Central memory CD8-positive, alpha-beta T cell (primary cell): ENCODE measurements at places on chromosomes 2 and 18.

DNA sequence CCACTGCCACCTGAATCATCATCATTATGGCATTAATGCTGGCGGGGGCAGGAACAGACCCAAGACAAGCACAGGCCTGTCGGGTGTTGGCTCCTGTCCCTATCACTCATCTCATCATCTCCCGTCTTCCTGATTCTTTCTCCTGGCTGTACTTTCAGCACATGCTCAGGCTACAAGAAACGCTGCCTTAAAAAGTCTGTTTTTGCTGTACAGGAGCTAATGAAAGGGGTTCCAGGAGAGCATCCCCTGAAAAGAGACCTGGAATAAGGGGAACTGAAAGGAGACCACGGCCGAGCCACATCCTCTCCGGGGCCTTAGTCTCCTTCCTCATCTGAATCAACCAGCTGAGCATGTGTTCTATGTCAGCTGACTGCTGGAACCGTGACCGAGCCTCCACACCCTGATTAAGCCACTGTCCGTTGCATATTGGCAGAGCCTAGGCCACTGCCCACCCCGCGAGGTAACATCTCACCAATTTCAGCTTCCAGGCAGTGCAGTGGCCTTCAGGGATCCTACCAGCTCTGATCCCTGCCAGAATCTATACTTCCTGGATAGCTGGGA, 62.6 kb downstream of the DNMT3A start:
- no peaks in the 10 kb centered on the region for H3K27me3 ChIP-seq
- DNase-seq = no peak
- H3K36me3 ChIP-seq = peaks cover 11% of the 10 kb centered on the region
- H3K4me1 ChIP-seq = peaks cover 36% of the 10 kb centered on the region
- H3K27ac ChIP-seq = no peak overlapping the region

DNA sequence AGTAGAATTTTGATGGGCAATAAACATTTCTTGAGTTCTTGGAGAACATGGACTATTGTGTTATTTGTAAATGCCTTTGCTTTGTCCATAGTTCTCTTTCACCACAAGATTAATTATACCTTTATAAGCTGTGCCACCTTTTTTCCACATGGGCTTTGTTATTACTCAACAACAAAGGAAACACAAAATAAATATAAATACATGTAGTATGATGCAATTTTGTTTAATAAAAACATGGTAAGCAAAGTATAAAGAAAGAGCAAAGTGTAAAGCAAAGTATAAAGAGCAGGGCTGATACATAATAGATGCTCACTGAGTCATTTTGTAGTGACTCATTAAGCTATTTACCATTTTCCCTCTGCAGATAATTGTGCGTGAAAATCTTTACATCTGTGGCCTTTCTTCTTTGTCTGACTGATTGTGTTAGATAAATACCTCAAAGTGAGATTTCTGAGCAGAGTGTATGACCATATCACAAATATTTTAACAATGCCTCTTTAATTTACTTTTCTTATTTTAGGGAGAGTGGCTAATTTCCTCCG, 80.9 kb downstream of the CERS6 start:
- H3K27me3 ChIP-seq = no peaks in the 10 kb centered on the region
- no peak overlapping the region for H3K27ac ChIP-seq
- H3K36me3 ChIP-seq = no peaks in the 10 kb centered on the region
- DNase-seq = no peak

GRCh38 chr2:121860758-121861227, 105.3 kb downstream of the TSN start:
- H3K27ac ChIP-seq = no peak overlapping the region
- H3K27me3 ChIP-seq = peaks cover 84% of the 10 kb centered on the region
- no peak for DNase-seq
- no peaks in the 10 kb centered on the region for H3K4me1 ChIP-seq
- H3K4me3 ChIP-seq = no peak overlapping the region

GRCh38 chr2:96092951-96093350, 23.4 kb downstream of the ADRA2B start:
- H3K27me3 ChIP-seq = peaks cover 10% of the 10 kb centered on the region
- peaks cover 3% of the 10 kb centered on the region for H3K36me3 ChIP-seq
- no peak for DNase-seq
- H3K27ac ChIP-seq = no peak overlapping the region

DNA sequence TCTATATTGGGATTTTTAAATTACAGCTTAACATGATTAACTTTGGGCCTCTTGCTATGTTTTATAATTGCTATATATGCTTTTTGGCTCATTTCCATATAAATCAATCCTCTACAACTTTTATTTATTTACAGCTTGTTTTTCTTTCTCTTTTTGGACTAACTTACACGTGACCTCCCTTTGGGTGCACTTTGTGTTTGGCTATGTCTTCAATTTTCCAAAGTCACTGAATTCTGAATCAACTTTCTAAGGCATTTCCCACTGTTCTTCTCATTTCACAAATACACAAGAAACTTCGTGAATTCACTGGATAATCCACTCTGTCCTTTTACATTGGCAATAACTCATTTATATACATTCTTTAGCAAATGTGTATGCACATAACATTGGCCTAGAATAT, 5.4 kb upstream of the CPS1 start:
- no peaks in the 10 kb centered on the region for H3K4me1 ChIP-seq
- no peak overlapping the region for H3K4me3 ChIP-seq
- no peaks in the 10 kb centered on the region for H3K27me3 ChIP-seq

GRCh38 chr2:44580875-44581515, 219.2 kb downstream of the CAMKMT start:
- H3K27me3 ChIP-seq = no peaks in the 10 kb centered on the region
- no peak overlapping the region for H3K4me3 ChIP-seq
- no peaks in the 10 kb centered on the region for H3K36me3 ChIP-seq
- H3K4me1 ChIP-seq = peaks cover 28% of the 10 kb centered on the region
- no peak for DNase-seq

DNA sequence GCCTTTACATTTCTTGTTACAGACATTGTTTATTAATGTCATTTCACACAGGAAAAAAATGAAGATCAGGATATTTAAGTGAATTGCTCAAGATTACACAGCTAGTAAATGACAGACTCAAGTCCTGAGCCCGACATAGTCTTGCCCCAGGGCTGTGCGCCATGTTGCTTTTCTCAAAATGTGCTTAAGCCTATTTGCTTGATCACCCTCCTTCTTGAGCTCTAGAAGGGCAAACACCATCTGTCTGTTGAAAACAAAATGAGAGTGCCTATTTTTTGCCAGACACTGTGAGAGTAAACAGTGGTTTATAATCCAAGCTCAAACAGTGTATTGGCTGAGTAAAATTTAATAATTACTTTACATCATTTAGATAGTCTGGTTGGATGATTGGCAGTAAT, 34.8 kb upstream of the HNMT start:
- H3K27me3 ChIP-seq = no peaks in the 10 kb centered on the region
- H3K36me3 ChIP-seq = no peaks in the 10 kb centered on the region
- no peak for DNase-seq

- peak overlapping the region; percentile 78 for H3K27ac ChIP-seq
- H3K27me3 ChIP-seq = peaks cover 18% of the 10 kb centered on the region
- peaks cover 40% of the 10 kb centered on the region for H3K4me1 ChIP-seq
- H3K36me3 ChIP-seq = peaks cover 20% of the 10 kb centered on the region
Observed at GRCh38 chr2:85308896-85309555, 18.8 kb downstream of the TGOLN2 start.

DNA sequence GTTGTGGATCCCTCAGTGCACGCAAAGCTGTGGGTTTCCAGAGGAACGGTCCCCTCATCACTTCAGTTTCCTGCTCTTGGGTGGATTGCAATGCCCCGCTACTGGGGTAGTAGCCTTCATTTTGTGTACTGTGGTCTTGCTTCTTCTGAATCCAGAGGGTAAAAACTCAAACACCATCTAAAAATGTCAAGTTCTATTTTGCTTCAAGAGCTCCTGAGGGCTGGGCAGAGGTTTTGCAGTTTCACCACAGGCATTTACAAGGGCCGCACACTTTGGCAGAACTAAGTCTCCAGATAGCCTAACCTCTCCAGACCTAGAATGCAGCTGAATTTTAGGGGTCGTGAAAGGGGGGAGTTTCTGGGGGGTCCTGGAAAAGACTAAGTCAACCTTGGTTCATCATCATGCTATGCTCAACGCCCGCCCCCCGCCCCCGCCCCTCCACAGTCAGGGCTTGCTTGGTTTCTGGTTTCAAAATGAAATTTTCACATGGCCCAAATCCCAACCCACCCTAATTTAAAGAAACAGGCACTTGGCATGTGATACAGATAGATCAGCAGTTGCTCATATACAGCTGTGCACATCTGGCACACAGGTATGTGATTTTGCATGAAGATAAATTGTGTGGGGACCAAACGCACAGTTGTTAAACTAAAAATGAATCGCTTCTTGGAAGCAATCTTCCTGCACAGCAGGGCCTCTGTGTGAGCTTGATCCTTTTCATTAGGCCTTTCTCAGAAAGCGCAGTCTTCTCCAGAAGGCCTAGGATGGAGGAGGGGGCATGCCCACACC, 329.6 kb downstream of the OSR1 start:
- no peak overlapping the region for H3K27ac ChIP-seq
- no peak for DNase-seq
- no peaks in the 10 kb centered on the region for H3K27me3 ChIP-seq
- no peak overlapping the region for H3K4me3 ChIP-seq

DNA sequence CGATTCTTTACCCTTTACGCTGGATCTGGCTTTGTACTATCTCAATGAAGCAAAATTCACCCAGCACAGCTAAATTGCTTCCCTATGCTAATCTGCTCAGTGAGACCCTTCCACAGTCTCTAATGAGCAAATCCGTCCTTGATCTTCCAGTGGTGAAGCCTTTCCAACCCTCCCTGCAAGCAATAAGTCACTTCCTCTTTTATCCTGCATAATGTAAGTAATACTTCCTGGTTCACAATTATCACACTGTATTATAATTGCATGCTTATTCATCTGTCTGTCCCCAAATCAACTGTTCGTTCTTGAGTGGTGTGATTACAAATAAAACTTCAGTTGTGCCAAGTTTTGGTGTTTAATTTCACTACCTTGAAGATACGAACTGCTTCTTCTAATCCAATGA, 404.0 kb downstream of the ADCYAP1 start:
- no peaks in the 10 kb centered on the region for H3K27me3 ChIP-seq
- no peaks in the 10 kb centered on the region for H3K4me1 ChIP-seq
- no peak for DNase-seq
- no peaks in the 10 kb centered on the region for H3K36me3 ChIP-seq

DNA sequence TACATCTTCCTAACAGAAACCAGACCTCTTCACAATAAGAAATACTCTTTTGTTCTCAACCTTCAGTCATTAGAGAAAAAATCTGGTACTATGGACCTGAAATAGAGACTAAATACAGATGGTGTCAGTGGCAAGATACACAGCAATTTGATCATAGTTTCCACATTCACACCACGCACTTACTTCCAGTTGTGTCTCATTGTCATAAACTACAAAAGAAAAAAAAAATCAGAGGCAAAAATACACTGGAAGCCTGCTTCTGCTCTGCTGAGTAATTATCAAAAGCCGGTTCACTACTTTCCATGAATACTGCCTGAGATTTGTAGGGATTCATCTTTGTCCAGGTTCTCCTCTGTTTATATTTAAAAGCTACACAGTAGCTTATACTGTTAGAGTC, 182.6 kb downstream of the PID1 start:
- no peak overlapping the region for H3K4me3 ChIP-seq
- H3K36me3 ChIP-seq = no peaks in the 10 kb centered on the region
- no peaks in the 10 kb centered on the region for H3K27me3 ChIP-seq
- H3K27ac ChIP-seq = no peak overlapping the region
- DNase-seq = no peak

GRCh38 chr2:55364189-55365055, 55.2 kb downstream of the CCDC88A start:
- H3K36me3 ChIP-seq = no peaks in the 10 kb centered on the region
- H3K27ac ChIP-seq = no peak overlapping the region
- H3K27me3 ChIP-seq = no peaks in the 10 kb centered on the region
- DNase-seq = no peak
- H3K4me3 ChIP-seq = no peak overlapping the region

DNA sequence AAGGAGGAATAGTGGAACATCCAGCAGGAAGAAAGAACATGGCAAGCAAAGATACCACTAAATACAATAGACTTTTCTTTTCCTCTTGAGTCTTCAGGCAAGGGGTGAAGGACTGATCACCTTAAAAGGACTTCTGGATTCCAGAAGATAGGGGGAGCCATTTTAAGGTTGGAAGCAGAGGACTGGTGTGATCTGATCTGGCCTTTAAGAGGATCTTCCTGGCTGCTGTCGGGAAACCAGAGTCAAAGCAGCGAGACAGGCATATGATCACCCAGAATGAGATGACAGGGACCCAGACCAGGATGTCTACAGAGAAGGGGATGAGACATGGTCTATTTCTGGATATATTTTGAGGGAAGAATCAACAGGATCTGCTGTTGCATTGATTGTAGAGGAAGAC, 558.0 kb downstream of the STK39 start:
- H3K4me3 ChIP-seq = no peak overlapping the region
- no peak for DNase-seq
- peaks cover 7% of the 10 kb centered on the region for H3K27me3 ChIP-seq
- no peak overlapping the region for H3K27ac ChIP-seq
- H3K36me3 ChIP-seq = no peaks in the 10 kb centered on the region

GRCh38 chr2:107558295-107558694, 268.4 kb upstream of the RGPD4 start:
- no peaks in the 10 kb centered on the region for H3K36me3 ChIP-seq
- no peaks in the 10 kb centered on the region for H3K27me3 ChIP-seq
- no peaks in the 10 kb centered on the region for H3K4me1 ChIP-seq
- DNase-seq = no peak
- no peak overlapping the region for H3K4me3 ChIP-seq

- H3K27me3 ChIP-seq = no peaks in the 10 kb centered on the region
- H3K27ac ChIP-seq = no peak overlapping the region
- DNase-seq = no peak
- no peaks in the 10 kb centered on the region for H3K4me1 ChIP-seq
- H3K36me3 ChIP-seq = no peaks in the 10 kb centered on the region
Observed at GRCh38 chr2:118668431-118669424, 178.7 kb downstream of the EN1 start.

DNA sequence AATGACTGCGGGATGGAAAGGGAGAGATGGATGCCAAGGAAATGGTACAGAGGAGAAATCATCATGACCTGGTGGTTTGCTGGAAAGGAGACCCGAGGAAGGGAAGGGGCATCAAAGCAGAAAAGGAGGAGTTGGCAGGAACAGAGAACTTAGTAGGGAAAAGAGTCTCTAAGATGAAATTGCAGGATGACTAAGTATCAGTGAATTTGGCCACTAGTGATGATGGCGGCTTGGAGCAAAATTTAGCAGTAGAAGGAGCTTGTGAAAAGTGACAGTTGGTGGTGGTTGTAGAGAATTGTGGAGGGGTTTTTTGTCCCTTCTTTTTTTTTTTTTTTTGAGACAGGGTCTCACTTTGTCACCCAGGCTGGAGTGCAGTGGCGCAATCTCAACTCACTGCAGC, 10.1 kb downstream of the METAP1D start:
- peaks cover 3% of the 10 kb centered on the region for H3K36me3 ChIP-seq
- DNase-seq = no peak
- H3K4me1 ChIP-seq = peaks cover 19% of the 10 kb centered on the region
- H3K4me3 ChIP-seq = no peak overlapping the region

DNA sequence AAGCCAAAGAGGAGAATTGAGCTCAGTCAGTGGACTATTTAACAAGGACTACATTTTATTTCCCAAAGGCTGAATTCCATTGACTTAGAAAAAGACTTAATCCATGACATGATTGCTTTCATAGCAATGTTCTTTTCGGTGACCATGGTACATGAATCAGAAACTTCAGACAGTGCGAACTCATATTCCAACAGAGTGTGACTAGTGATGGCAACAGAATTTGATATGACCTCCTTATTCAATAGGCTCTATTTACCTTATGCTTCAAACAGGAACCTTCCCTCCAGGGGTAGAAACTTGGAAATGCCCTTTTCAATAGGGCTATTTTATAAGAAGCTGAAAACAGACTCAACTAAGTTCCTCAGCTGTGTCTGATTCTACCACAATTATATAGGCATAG, 191.9 kb downstream of the RND3 start:
- H3K27ac ChIP-seq = no peak overlapping the region
- H3K27me3 ChIP-seq = no peaks in the 10 kb centered on the region
- no peak overlapping the region for H3K4me3 ChIP-seq
- no peaks in the 10 kb centered on the region for H3K36me3 ChIP-seq
- no peak for DNase-seq
- no peaks in the 10 kb centered on the region for H3K4me1 ChIP-seq
